ENCODE measurements at places on chromosomes 3 and 15.
A peak's percentile ranks its signal among the peaks of the same experiment; 100 is the strongest.

DNA sequence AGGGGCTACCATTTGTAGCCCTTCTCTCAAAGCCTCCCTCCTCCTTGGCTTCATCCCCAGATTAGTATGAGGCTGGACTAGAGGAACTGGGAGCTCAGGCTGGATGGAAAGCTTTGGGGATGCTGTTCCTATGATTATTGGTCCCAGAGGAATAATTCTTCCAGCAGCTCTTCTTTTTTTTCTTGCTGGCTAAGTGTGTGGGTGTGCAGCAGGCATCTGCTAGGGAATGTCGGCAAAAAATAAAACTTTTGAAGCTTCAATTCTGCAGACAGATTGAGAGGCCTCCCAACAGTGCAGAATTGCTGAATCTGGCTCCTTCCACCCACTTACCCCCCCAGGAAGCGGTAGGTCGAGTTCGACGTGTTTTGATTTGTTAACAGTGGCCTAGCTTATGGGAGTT lies 138.5 kb upstream of the ANKRD28 start:
- DNase-seq: no peak

DNA sequence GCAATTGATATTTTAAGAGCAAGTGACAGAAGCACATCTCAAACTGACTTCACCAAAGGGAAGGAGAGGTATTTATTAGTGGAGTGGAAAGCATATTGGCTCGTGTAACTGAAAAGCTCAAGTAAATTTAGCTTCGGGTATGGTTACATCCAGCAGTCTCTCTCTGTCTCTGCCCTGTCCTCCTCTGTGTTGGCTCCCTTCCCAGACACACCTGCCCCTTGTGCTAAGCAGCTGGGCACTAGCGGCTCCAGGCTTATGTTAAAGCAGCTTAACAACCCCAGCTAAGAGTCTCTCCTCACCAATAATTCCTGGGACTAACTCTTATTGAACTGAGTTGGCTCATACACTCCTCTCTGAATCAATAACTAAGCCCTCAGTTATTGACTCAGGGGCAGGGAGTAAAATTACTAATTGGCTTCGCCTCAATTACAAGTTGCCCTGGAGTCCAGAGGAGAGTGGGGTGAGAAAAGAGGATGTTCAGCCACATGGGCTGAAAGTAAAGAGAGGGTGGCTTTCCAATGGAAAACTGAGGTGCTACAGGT lies 12.8 kb upstream of the SH3BP5 start:
- no peak for DNase-seq

DNA sequence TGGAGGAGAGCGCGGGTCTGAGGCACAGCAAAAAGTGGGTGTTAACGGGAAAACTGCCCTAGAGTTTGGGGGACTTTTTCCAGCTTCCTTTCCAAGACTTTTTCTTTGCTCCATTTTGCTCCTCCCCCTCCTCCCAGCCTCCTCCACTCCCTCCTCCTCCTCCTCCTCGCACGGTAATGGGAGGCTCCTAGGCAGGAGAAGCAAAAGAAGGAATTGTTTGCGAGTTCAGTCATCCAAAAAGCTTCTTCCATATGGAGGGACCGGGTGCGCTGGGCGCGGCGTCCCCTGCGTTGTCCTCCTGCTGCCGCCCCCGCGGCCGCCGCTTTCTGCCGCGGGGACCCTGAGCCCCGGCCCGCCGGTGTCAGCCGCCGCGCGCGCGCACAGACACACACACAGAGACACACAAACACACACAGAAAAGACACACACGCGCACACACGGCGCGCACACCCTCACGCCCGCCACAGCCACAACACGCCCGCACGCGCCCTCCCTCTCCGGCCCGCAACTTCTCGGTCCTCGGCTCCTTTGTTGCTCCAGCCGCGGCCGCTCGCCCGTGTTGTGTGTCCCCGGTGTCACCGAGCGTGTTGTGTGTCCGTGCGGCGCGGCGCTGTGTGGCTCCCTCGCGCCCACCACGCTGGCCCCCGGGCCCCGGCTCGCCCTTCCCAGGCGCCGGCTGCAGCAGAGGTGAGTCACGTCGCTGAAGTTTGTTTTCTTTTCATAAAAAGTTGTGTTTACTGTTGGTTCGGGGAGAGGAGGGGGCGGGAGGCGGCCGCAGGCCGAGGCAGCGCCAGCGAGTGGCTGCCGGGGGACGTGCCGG lies at the start of gene BOC:
BOC (plus strand) TSS at position 228 of the 820 bp plus-strand sequence. CDS start 38,246 bp downstream, outside the sequence.
- DNase-seq: peak; percentile 43

DNA sequence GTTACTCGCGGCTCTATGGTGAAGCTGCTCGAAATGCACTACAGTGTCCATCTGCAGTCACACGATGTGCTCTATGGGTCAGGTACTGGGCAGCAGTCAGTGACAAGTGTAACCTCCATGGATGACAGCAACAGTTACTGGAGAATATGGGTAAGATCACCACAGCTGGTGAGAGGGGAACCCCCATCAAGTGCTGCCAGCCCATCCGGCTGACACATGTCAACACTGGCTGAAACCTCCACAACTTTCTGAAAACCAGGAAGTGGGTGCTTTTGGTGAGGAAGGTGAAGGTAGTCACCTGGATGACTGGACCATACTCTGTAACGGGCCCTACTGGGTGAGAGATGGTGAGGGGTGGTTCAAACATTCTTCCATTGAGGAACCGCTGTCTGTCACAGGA lies 87.4 kb upstream of the C15orf39 start:
- DNase-seq: no peak

DNA sequence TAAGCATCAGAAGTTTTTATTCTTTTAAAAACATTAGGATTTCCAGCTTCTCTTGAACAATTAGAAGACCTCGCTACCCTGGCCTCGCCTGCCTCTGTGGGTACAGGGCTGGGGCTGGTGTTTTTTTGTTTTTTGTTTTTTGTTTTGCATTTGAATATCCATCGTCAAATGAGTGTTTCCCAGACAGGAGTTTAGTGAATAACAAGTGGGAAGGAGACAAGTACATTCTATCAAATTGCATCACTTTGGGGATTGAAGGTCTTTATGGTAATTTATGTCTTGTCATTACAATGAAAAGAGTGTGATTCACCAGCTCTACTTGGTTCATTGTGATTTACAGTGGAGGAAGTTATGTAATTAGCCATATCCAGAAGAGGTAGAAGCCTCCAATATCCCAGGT lies 161.1 kb upstream of the UBE2E1 start:
- DNase-seq: no peak

DNA sequence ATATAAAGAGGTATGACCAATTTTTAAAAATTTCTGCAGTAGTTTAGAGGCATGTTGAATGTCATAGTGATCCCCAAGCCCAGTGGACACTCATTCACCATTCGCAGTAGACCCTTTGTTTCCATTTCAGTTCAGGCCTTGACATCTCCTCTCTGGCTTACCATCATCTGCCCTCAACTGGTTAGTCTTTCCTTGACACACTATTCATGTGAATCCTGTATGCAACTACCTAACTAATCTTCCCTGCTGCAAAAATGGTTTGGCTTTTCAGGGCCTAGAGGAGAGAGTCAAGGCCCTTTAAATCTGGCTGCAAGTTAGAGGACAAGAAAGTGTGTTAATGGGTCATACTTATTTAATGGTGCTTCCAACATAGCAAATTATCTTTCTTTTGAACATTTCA lies 10.9 kb downstream of the APH1B start:
- no peak for DNase-seq

DNA sequence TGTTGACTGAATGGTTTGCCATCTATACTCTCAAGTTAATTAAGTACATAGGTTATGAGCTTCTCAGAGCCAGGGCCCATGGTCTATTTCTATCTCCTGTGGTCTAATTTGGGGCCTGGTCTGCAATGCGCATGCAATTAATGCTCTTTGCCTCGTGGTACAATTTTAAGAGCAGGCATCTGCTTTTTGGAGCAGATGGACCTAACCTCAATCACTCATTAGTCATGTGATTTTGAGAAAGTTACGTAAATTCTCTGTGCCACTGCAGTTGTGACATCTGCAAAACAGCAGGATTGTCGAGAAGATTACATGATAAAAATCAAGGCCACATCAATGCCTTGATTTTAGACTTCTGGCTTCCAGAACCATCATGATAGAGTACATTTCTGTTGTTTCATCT lies 543.7 kb upstream of the ADAMTS9 start:
- DNase-seq: no peak

- DNase-seq: no peak
These were observed 21.8 kb downstream of the CTSH start for GRCh38 chr15:78923015-78923414.

GRCh38 chr15:50289749-50290148 lies 24.2 kb upstream of the HDC start:
- DNase-seq: no peak

GRCh38 chr15:69578787-69579583 lies 126.4 kb downstream of the RPLP1 start:
- peak; percentile 56 for DNase-seq

DNA sequence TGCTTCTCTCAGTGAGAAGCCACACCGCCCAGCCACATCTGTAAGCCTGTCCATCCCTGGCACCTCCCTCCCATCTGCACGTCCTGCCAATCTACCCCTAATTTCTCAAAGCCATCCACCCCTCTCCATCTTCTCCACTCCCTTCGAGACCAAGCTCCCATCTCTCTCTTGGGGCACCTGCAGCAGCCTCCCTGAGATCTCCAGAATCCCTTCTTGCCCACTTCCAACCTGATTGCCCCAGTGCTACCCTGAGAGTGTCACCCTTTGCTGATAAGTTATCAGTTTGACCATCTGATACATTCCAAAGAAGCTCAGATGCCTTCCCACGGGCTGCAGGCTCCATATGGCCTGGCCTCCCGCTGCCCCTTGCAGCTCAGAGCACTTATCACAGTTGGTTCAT lies 496.1 kb downstream of the SHQ1 start:
- DNase-seq: no peak

DNA sequence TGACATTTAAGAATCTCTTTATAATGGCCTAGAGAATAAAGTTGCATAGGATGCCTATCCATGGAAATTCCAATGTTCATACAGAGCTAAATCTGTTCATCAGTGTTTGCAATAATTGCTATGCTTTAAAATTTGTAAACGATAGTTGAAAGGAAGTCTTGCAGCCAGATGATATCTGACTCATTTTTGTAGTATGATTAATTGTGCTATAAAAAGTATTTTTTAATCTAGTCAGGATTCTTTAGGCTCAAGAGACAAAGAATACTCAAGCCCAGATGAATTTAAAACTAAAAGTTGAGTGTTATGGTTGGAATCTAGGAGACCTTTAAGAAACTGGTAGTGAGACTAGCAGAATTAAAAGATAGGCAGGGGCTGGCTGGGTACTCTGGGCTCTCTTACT lies 50.5 kb downstream of the SUCNR1 start:
- no peak for DNase-seq

GRCh38 chr3:127413871-127414270 lies 126.0 kb upstream of the PRR20G start:
- no peak for DNase-seq

DNA sequence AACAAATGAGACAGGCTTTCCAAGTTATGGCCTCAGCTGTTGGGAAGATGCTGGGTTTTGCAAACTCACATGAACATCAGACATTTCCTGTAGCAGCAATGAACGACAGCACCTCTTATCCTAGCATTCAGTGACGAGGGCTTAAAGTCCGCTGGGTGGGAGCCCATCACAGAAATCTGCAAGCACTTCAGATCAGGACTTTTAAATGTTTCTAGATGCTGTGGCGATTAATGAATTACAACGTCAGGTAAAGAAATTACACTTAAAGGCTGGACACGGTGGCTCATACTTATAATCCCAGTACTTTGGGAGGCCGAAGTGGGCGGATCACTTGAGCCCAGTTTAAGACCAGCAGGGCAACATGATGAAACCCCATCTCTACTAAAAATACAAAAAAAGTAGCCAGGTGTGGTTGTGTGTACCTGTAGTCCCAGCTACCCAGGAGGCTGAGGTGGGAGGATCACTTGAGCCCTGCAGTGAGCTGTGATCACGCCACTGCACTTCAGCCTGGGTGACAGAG lies 3.9 kb downstream of the AEN start:
- DNase-seq: no peak

DNA sequence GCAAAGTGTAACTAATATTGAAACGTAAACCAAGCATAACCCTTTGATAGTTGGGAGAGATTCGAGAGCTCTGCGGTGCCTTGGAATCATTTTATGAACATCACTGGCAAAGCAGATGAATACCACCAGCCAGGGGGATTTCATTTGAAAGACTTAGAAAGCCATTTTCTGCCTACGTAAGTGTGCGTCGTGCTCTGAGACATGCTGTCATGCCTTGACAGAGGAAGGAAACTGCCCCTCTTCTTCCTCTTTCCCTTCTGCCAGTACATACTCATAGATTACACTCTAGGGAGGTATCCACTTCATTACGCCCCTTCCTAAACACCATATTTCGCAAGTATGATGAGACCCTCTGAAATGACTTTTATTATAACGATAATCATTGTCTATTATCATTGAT lies 3.3 kb upstream of the MTHFS start:
- no peak for DNase-seq

GRCh38 chr15:64586984-64587383 lies 126.6 kb downstream of the ZNF609 start:
- DNase-seq: no peak

GRCh38 chr15:62486041-62486440 lies 321.0 kb upstream of the C2CD4B start:
- DNase-seq: no peak

DNA sequence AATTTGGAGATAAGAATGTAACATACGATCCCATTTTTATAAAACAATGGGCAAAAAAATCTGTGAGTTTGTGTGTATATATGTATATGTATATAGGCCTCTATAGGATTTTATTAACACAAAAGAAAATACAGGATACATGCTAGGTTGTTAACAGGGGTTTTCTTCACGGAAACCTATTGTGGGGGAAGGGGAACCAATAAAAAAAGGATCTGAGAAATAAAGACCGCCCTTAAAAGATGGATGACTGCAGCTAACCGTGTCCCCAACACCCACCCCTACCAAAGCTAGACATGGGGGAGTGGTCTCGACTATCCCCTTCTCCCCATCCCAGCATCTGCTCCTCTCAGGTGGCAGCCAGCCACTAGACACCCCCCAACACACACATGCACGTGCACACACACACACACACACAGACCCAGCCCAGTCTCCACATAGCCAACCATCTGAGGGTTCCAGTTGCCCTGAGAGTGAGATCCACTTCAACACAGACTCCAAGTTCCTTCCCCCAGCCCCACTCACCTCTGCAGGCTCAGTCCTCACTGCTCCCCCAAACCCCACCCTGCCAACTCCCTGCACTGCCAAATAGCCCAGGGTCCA lies 132.9 kb downstream of the TPRA1 start:
- peak; percentile 8 for DNase-seq

GRCh38 chr3:143263852-143264513 lies 144.4 kb downstream of the CHST2 start:
- no peak for DNase-seq

DNA sequence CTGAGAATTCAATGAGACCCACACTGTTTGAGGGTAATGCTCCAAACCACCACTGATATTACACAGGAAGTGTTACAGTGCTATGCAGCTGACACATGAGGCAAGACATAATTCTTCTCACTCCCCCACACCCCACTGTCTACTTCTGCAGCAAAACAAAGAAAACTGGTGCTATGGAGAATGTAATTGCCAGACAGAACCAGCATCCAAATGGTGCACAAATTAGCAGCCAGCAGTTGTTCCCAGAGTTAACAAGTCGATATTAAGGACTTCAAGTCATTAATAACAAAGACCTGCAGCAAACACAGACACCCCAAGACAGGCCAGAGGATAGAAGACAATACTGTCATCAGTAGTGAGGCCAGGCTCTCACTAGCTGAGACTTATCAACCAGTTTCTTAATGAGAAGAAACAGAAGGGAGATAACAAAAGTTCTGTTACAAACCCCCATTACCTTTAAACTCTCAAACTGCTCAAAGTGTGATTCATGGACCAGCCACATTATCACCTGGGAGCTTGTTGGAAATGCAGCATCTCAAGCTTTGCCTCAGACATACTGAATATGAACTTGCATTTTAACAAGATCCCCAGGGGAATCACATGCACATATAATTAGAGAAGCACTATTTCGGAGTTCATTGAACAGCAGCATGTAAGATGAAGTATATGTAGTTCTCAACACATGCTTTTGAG lies 58.7 kb upstream of the FNDC3B start:
- DNase-seq: no peak

Data from left cardiac atrium (tissue), 4 donors.